ENCODE measurements at places on chromosomes 11 and 22.

DNA sequence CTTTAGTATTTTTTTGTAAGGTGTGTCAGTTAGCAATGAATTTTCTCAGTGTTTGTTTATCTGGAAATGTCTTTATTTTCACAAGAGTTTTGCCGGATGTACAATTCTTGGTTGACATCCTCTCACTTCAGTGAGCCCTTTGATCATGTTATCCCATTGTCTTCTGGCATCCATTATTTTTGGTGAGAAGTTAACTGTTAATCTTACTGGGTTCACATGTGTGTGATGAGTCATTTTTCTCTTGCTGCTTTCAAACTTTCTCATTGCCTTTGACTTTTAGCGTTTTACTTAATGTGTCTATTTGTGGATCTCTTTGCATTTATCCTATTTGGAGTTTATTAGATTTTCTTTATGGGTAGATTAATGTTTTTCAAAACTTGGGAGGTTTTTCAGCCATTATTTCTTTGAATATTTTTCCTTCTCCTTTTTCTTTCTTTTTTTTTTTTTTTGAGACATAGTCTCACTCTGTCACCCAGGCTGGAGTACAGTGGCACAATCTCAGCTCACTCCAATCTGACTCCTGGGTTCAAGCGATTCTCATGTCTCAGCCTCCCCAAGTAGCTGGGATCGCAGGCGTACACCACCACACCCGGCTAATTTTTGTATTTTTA, 100.5 kb upstream of the RRM1 start:
- DNase-seq, result no peak

DNA sequence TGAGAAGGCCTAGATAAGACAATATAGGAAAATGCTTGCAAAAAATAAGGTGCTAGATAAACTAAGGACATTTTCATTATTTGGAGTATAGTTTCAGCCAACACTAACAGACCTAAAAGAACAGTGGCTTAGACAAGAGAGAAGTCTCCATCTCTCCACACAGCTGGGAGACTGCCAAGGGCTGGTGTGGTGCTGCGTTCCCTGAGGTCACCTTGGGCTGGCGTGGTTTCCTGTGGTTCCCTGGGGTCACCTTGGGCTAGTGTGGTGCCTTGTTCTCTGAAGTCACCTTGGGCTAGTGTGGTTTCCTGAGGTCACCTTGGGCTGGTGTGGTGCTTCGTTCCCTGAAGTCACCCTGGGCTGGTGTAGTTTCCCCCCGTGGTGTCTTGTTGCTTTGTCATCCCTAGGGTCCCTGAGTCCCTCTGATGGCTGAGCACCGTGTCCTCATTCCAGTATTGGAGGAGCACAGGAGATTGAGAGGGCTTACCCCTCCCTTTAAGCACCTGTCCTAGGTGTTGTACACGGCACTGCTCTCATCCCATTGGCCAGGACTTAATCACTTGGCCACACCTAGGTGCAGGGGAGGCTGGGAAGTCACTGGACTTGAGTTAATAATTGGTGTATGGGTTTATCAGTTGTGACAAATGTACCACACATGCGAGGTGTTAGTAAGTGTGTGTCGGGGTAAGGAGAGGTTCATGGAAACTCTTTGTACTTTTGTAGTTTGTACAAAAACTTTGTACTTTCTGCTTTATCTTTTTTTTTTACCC, 14.9 kb downstream of the SAMM50 start:
- no peak for DNase-seq

- DNase-seq, result no peak
These were observed 106.0 kb upstream of the CD44 start for GRCh38 chr11:35033011-35033410.

- DNase-seq, result no peak
These were observed 7.2 kb upstream of the FLRT1 start for GRCh38 chr11:64028398-64029115.

DNA sequence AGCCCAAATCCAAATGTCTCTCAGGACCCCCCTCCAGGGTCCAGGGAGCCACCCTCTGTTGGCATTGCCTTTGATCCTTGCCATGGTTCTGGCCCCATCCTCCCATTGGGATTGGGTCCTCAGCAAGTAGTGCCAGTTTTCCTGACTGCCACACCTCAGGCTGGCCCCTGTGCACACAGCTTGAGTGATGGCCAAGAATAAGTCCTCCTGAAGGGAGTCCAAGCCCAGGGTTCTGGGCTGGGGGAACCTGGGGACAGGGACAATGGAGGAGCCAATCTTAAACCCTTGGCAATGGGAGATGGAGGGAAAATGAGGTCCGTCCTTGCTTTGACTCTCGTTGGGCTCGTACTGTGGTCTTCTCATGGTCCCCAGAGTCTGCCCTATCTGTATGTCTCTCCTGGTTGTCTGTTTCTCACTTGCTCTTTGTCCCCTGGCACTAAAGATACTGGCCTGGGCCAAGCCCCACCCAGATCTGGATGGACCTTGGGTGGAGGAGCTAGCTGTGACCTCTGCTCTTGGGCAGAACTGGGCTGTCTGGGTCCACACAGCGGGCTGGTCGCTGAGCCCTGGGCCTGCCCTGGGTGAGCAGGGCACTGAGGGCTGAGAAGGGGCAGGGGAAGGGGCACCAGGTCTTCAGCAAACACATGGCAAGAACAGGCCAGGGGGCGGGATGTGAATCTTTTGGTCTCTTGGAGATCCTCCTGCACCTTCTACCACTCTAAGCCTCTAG, 2.9 kb downstream of the SOX10 start:
- DNase-seq, result no peak

DNA sequence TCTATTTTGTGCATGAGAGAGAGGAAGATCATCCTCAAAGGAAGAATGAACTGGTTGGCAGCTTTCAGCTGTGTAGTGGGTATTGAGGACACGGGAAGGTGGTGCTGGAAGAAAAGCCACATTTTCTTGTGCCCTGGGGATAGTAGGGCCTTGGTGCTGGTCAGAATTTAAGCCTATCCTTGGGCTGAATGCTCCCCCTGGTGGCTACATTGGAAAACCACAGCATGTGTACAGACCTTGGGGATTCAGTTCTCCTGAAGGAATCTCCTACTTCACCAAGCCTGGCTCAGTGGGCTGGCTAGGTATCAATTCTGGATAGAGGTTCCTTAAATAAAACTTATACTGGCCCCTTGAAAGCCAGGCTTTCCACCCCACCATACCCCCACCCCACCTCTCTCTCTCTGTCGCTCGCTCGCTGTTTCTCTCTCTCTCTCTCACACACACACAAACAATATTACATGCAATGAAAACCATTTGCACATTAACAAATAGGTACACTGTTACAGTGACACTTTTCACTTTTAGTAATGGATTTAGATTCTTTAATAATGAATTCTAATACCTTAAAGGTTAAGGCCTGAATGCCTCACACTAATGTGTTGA, 2.8 kb upstream of the OR51M1 start:
- no peak for DNase-seq

GRCh38 chr22:42268852-42269410, 1.5 kb downstream of the TCF20 start:
- DNase-seq, result no peak

GRCh38 chr11:77658213-77659013, 20.8 kb upstream of the CLNS1A start:
- no peak for DNase-seq

GRCh38 chr11:121535129-121535796, 82.5 kb upstream of the SORL1-AS1 start:
- no peak for DNase-seq

- no peak for DNase-seq
These were observed 148.3 kb upstream of the THY1 start for GRCh38 chr11:119571311-119571710.

DNA sequence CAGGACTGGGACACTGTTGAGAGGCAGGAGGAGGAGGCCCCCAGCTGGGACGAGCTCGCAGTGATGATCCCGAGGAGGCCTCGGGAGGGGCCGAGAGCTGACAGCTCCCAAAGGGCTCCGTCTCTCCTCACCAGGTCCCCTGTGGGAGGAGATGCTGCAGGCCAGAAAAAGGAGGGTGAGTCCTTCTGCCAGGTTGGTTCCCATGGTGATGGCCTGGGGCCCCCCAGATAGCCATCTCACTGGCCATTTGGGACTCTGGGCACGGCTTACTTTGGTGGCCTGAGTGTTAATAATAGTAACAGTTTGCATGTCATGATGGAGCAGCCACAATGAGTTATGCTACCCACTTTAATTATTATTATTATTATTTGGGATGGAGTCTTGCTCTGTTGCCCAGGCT, 18.9 kb downstream of the TRIOBP start:
- DNase-seq, result no peak

DNA sequence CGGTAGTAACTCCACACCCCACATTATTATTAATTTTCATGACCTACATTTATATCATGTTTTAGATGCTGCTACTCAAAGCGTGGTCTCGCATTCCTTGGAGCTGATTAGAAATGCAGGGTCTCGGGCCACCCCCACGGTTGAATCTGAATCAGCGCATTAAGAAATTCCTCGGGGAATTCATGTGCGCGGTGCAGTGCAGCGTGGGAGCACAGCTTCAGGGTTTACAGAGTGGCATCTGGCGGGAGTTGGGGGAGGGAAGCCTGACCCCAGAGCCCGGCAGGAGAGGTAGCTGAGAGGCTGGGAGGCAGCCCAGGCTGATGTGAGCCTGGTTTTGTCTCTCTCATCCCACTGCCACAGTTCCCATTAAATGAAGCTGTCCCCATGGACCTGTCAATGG, 48.1 kb upstream of the DAGLA start:
- no peak for DNase-seq

- no peak for DNase-seq
These were observed 80.4 kb downstream of the MYEOV start for GRCh38 chr11:69374110-69374945.

DNA sequence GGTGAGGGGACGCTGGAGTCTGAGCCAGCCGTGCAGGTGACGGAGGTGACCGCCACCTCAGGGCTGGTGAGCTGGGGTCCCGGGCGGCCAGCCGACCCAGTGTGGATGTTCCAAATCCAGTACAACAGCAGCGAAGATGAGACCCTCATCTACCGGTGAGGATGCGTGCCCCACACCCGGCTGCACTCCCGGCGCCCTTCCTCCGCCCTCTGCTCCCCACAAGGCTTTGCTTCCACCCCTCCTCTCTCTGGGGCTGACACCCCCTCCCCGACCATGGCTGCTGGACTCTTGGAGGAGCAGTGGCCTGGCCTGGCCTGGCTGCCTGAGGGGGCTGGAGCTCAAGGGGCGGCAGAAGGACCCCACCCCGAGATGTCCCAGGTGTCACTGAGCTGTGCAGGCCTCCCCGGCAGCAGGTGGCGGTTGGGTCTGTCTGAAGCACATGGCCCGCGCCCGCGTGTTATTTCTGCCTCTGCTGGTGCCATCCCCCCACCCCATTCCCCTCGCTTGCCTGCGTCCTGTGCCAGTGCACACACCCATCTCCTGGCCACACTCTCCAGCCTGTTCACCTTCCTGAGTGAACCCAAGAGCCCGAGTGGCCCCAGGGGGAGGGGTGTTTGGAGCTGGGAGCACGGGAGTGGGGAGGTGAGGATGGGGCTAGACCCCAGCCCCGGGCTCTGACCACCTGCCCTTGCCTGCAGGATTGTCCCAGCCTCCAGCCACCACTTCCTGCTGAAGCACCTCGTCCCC, 2.2 kb downstream of the LRFN4 start:
- DNase-seq, result no peak

DNA sequence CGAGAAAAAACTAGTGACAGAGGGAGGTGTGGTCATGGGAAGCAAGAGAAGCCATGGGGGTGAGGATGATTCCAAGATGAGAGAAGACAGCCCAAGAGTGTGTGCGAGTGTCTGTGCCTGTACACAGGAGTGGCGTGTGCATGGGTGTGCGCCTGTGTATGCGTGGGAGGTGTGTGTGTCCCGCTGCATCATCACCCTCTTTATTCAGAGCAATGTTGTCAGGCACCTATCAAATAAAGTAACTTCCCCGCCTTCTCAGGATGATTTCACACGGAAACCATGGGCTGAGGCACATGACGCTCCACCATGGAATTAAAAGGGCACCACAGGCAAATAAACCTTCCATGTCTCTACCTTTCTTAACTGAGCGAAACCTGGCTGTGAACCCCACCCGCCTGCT, 24.6 kb downstream of the MS4A10 start:
- no peak for DNase-seq

DNA sequence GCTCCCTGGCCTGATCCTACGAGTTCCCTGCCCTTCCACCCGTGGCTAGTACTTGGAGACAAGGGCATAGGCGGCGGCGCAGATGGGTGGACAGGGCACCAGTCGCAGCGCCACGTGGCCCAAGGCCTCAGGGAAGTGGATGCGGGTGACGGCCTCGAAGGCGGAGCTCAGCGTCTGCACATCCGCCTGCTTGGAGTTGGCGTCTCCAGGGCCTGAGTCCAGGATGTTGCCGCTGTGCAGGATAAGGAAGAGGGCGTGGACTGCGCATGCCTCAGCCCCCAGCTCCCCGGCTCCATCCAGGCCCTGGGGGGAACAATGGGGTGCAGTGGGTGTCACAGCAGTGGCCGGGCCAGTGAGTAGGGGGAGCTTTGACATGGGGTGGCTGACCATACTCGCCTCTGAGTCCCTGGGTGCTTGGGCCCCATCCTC, 6.6 kb downstream of the PITPNM1 start:
- no peak for DNase-seq

GRCh38 chr11:16981651-16982194, 32.5 kb downstream of the PLEKHA7 start:
- DNase-seq, result no peak

GRCh38 chr11:103332409-103332808, 223.2 kb downstream of the DYNC2H1 start:
- no peak for DNase-seq

DNA sequence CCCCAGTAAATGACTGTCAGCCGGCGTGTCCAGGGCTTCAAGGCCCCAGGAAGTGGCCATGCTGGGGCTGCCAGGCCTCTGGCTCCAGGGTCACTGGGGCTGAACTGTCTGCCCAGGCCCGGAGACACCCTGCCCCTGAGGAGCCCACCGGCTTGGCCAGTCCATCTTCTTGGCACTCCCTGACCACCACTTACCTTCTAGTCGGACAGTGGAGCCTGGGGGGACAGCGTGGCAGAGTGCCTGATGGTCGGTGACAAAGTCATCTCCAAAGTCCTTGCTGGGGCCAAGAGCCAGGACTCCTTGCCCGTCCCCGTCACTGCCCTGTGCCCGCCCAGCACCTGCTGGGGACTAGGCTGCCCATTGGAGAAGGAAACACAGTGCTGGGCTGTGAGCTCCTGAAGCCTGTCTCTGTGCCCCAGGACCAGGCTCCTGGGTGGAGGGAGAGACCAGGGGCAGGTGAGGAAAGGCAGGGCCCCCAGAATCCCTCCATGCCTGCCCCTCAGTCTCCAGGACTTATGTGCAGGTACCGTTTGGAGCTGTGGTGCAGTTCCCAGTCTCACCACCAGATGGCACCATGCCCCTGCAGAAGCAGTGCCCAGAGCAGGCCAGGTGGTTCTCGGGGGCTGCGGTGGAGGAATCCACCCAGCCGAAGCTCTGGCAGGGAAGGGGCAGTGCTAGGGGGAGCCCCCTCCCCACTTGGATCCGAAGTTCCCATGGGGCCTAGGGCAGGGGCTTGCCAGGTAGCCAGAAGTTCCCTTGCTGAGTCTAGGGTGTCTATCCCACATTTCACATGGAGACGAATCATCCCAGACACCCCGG, 6.0 kb upstream of the CCDC188 start:
- DNase-seq, result peak; percentile 61
